ENCODE measurements at places on chromosomes 3 and 15.

- no peak for DNase-seq
Observed at GRCh38 chr3:13716540-13717221, 163.2 kb downstream of the WNT7A start.

DNA sequence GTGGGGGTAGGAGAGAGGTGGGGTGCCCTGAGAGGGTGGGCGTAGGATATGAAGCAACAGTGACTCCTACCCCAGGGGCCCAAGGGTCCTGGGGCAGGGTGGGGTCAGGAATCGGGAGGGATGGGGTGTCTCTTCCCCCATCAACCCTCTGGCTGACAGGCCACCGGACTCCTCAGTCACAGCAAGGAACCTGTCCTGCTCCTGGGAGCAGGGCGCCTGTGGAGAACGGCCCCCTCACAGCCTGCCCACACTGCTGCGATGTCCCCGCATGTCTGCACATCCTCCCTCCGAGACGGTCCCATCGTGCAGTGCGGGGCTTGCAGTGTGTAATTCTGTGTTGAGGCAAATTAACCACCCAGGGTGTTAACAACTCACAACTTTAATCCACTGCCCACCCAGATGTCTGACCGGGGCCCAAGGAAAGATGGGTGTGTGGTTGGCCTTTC, 2.7 kb downstream of the TM4SF19 start:
- DNase-seq = no peak

GRCh38 chr3:31448882-31449243, 83.9 kb upstream of the STT3B start:
- DNase-seq = no peak

DNA sequence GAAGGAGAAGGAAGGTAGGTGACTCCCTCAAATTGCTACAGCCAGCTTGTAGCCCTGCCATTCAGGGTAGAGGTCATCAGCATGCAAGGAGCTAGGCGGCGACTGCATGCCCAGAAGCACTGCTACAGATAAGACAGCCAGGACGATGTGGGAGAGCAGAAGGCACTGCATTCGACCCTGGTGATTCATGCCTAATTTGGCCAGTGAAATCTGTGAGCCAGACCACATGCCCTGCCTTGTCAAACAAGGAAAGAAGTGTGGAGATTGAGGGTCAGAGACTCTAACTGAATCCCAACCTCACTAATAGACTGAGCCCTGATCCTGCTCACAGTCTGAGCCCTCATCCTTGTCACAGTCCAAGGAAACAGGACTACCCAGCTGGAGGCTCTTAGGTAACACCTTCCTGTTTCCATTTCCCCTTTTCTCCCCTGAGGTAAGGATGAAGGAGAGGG, 86.6 kb downstream of the LINGO1 start:
- no peak for DNase-seq

DNA sequence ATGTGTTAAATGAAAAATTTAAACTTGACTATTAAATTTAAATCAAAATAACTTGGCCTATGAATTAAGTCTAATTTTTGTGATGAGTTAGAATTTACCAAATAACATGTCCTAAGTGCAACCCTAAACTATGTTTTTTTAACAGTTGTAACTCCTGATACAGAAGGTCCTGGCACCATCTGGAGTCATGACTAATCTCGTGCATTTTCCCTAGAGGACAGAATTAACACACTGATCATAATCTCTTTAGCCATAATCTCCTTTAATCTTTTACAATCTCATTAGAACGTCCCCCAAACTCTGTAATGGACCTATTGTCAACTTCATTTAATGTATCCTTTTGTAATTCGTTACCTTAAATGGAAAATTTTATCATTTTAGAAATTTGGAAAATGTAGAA, 100.6 kb downstream of the SUCNR1 start:
- DNase-seq = no peak

All from memory B cell (primary cell).